Activated naive CD4-positive, alpha-beta T cell treated with anti-CD3 and anti-CD28 coated beads, Interleukin-2, amount 50 U/mL, for 72 hours (primary cell): ENCODE measurements at places on chromosomes 2 and 18.
A peak's percentile ranks its signal among the peaks of the same experiment; 100 is the strongest.

- DNase-seq, result no peak
Observed at GRCh38 chr2:64924170-64924934, 64.8 kb upstream of the SLC1A4 start.

- DNase-seq, result no peak
Observed at GRCh38 chr18:2172881-2173280, 398.4 kb downstream of the METTL4 start.

DNA sequence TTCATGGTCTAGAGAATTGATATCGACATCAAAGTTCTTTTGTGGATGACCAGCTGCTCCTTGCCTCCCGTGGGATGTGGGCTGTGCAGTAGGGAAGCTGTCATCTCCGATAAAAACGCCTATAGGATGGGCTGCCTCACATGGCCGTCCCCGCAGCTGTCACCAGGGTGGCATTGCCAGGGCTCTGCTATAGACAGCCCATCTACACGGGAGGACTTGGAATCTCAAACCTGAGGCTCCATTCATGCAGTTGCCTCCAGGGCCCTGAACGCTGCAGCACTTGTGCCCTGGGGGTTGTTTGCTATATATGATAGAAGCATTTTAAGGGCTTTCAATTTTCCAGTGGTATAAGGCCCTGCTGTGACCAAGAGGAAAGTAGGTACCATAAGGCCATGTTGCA lies 183.1 kb downstream of the MYCN start:
- no peak for DNase-seq

DNA sequence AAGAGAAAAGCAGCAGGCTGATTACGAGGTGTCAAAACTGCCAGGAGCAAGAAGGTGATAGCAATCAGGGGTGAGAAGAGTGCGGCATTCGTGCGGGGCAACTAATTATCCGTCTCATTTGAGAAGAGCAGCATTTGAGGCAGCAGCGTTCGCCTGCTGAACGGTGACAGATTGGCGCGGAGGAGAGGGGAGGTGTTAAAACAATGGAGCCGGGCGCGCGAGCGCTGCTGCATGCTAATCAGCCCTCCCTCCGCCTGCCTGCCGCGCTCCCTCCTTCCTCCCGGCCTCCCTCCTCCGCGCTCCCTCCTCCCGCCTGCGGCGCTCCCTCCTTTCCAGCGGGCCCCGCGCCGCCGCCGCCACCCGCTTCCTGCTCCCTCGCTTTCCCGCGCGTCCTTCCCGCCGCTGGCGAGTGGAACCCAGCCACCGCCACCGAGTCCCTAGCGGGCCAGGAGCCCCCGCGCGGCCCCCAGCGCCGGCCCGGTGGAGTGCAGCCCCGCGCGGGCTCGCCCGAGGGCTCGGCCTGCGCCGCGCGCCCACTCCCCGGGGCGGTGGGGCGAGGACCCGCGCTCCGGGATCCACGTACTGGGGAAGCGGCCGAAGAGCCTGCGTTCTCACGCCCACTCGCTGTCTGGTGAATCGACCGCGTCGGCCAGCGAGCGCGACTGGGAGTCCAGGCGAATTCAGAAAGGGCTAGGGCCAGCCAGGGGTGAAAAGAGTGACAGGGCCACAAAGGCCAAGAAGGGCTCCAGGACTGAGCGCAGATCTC lies 69.5 kb upstream of the PSMD14 start:
- DNase-seq, result peak; percentile 62

DNA sequence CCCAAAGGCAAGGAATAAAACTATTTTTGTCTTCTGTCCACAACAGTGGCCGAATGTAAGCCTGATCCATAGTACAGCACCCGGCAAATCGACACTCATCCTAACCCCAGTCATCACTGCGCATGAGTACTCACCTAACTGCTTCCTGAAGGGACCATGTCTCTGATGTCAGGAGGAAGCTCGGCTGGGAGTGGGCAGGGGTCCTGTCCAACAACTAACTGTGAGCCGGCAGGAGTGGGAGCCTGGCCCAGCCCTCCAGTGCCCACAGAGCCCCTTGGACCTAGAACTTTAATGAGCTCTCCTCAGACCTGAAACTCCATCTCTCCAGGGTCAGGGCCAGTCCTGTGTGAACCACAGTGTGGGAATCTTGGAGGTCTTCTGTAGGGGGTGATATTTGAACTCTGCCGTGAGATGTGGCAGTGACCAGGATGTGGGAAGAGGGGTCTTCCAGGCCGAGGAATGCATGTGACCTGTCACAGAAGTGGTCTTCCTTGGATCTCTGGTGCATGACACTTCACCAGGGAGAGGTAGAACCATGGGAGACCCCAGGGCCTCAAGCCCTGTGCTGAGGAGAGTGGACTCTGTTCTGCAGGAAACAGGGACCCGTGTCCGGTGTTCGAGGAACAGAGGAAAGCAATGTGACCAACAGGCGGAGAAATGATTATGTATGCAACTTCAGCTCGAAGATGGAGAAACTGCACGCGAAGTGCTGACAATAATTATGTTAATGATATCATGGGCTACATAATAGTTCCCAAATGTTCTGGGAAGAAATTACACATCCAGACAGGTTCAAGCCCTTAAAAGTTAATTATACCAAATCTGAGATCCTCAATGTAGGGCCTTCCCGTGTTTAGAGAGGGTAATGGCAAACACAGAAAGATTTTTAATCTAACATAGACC lies 240.1 kb upstream of the HDAC4 start:
- no peak for DNase-seq
